ENCODE measurements at places on chromosomes 11 and 22.

DNA sequence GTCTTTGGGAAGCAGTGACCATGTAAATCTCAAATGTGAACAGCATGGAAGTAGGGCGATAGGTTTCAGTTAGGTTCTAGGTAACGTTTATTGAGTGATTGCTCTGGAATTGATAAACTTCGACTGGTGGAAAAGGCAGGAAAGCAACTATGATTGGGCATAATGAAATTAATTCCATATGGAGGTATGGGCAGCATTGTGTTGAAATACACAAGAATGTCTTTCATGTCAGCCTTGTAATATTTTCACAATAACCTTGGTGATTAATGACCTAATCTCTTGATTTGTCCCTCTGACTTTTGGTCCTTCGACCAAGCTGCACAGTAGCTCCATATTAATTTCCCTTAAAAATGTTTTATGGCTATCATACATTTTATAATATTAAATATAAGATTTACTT is 2.8 kb downstream of the CEP57 start:
- peaks cover 8% of the 10 kb centered on the region for H3K36me3 ChIP-seq
- DNase-seq = no peak
- H3K4me1 ChIP-seq = peaks cover 36% of the 10 kb centered on the region
- H3K4me3 ChIP-seq = no peak overlapping the region
- no peaks in the 10 kb centered on the region for H3K27me3 ChIP-seq
- H3K27ac ChIP-seq = no peak overlapping the region

DNA sequence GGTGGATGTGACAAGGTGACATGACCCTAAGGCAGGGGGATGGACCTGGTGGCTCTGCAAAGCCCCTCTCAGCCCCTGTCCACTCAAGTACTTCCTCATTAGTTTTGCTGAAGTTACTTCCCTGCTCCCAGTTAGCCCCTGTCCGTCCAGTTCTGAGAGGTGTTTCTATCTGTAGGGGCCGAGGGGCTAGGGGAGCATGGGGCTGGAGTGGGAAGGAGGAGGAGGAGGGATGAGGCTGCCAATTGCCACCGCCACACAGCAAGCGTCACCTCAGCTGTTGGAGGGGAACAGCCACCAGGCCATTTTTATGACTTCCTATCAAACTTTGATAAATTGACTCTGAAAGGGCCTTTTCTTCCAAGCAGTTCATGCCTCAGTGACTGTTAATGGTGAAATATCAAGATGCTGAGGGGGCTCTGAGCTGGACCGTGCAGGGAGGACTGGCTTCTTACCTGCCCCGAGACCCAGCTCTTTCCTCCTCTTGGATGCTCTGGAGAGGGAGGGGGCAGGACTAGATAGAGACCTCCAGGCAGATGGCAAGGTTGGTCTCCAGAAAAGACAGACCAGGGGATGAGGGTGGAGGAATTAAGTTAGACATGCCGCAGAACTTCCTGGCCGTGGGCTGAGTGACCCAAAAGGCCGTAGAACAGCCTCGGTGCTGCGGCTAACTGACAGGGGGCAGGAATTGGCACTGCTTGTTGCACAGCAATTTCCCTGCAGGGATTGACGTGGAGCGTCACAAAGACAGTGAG is 137.0 kb downstream of the ST3GAL4 start:
- no peaks in the 10 kb centered on the region for H3K4me1 ChIP-seq
- H3K4me3 ChIP-seq = no peak overlapping the region
- no peak for DNase-seq
- no peak overlapping the region for H3K27ac ChIP-seq

DNA sequence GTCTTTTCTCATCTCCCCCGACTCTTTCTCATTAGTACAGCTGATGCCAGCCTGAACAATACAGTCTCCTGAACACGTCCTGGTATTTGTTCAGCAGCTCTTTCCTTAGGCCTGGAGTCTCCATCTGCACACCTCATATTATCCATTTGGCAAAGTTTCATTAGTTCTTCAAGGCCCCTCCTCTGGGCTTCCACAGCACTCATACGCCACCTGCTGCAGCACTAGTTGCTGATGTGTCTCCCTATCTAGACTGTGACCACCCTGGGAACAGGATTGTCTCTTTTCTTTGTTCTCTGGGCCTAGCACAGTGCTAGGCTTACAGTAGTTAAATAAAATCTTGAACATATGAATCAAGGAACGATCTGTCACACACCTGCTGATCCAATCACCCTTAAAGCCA is 17.2 kb downstream of the DCHS1 start:
- peaks cover 4% of the 10 kb centered on the region for H3K4me1 ChIP-seq
- H3K27me3 ChIP-seq = no peaks in the 10 kb centered on the region
- H3K36me3 ChIP-seq = no peaks in the 10 kb centered on the region
- no peak overlapping the region for H3K27ac ChIP-seq
- DNase-seq = no peak

GRCh38 chr11:85822814-85823213 is 11.9 kb upstream of the SYTL2 start:
- no peaks in the 10 kb centered on the region for H3K27me3 ChIP-seq
- no peak overlapping the region for H3K27ac ChIP-seq
- H3K4me1 ChIP-seq = no peaks in the 10 kb centered on the region
- no peak for DNase-seq

GRCh38 chr11:75625021-75625420 is 43.8 kb downstream of the MAP6 start:
- H3K27ac ChIP-seq = no peak overlapping the region
- no peaks in the 10 kb centered on the region for H3K36me3 ChIP-seq
- DNase-seq = no peak
- no peak overlapping the region for H3K4me3 ChIP-seq
- peaks cover 7% of the 10 kb centered on the region for H3K27me3 ChIP-seq
- H3K4me1 ChIP-seq = peaks cover 2% of the 10 kb centered on the region

DNA sequence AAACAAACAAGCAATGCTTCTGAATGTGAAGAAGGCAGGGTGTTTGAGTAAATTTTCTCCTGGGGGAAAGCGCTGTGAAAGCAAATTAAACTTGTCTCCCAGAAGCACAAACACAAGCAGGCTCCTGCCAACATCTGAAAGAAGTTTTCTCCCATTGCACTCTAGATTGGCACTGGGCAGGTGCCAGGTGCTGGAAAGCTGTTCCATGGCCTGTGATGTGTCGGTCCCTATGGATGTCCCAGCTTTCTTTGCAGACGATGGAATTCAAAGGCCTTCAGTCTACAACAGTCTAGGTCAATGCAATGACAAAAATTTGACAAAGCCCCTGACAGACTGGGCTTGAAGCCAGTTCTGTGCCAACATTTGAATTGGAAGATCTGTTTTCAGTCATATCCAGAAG is 246.1 kb upstream of the NARS2 start:
- no peak overlapping the region for H3K4me3 ChIP-seq
- no peak for DNase-seq
- no peaks in the 10 kb centered on the region for H3K4me1 ChIP-seq
- H3K27me3 ChIP-seq = no peaks in the 10 kb centered on the region

GRCh38 chr22:34159491-34159890 is 239.2 kb upstream of the LARGE1 start:
- peaks cover 20% of the 10 kb centered on the region for H3K27me3 ChIP-seq
- H3K27ac ChIP-seq = no peak overlapping the region
- no peak overlapping the region for H3K4me3 ChIP-seq
- no peak for DNase-seq
- no peaks in the 10 kb centered on the region for H3K4me1 ChIP-seq
- no peaks in the 10 kb centered on the region for H3K36me3 ChIP-seq

DNA sequence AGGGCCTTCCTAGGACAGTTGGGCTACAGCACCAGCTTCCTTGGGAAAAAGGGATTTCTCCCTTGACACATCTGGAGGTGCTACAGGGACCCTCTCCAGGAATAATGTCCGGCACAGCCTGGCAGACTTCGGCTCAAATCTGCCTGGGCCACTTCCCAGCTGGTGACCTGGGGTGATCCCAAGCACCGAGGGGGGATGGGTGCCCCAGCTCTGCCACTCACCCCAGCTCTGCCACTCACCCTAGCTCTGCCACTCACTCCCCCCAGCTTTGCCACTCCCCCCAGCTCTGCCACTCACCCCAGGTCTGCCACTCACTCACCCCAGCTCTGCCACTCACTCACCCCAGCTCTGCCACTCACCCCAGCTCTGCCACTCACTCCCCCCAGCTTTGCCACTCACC is 9.9 kb downstream of the OSBPL5 start:
- peaks cover under 1% of the 10 kb centered on the region for H3K4me1 ChIP-seq
- H3K27me3 ChIP-seq = peaks cover 12% of the 10 kb centered on the region
- no peak overlapping the region for H3K27ac ChIP-seq
- no peak overlapping the region for H3K4me3 ChIP-seq
